ENCODE measurements at places on chromosomes 12 and 14.
A peak's percentile ranks its signal among the peaks of the same experiment; 100 is the strongest.

GRCh38 chr12:91059211-91059610 lies 1.4 kb upstream of the KERA start:
- DNase-seq, result no peak

GRCh38 chr14:32507029-32507984 lies 178.2 kb downstream of the AKAP6 start:
- peak; percentile 86 for DNase-seq

GRCh38 chr14:99632410-99633035 lies 12.4 kb upstream of the HHIPL1 start:
- no peak for DNase-seq

DNA sequence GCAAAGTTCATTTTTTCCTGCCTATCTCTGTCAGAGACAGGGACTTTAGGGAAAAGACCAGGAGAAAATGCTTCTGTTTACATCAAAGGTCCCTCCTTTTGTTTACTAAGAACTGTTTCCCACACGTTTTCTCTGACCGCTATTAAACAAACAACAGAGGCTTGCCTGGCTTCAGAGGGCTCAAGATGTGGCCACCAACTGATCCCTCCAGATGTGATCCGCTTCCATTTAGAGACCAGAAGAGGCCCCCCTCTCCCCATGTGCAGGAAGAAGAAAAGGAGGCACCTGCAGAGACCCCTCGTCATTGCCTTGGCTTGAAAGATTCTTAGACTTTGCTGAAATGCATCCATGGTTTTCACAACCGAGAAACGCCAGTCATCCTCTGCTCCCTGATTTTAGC lies 217.9 kb upstream of the PWP1 start:
- no peak for DNase-seq

DNA sequence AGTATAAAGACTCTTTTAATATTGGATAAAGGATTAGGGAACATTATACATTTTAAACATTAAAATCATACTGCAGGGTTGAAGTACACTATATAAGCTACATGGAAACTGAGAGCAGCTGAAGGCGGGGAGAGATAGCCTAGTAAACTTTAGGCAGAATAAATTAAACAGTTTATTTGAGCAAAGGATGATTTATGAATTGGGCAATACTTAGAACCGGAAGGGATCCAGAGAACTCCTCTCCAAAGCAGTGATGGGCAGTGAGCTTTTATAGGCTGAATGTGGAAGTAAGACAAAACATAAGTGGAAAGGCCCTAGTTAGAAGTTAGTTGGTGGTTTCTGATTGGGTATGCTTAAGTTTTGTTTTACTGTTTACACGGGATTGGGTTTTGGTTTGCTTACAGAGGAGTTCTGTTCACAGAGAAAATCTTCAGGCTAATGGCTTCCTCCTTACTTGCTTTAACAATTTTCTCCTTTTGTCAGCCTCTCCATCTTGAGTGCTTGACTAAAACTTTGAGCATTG lies 18.9 kb downstream of the LEMD3 start:
- DNase-seq, result no peak

- peak; percentile 17 for DNase-seq
These were observed 46.7 kb downstream of the BHLHE41 start for GRCh38 chr12:26077915-26078702.

GRCh38 chr12:1262011-1262410 lies 271.0 kb downstream of the ERC1 start:
- DNase-seq, result no peak

DNA sequence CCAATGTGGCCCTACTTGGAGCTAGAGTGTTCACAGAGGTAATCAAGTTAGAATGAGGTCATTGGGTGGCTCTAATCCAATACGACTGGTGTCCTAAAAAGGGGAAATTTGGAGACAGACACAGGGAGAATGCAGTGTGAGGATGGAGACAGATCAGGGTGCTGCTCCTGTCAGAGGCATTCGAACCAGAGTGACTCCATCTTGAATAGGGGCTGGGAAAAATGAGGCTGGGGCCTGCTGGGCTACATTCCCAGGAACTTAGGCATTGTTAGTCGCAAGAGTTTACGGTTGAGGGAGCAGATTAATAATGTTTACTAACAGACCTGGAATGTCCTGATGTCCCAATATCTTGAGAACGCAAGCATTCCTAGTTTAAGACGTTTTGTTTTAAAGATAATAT lies 20.2 kb downstream of the TNFAIP2 start:
- DNase-seq, result peak; percentile 41

DNA sequence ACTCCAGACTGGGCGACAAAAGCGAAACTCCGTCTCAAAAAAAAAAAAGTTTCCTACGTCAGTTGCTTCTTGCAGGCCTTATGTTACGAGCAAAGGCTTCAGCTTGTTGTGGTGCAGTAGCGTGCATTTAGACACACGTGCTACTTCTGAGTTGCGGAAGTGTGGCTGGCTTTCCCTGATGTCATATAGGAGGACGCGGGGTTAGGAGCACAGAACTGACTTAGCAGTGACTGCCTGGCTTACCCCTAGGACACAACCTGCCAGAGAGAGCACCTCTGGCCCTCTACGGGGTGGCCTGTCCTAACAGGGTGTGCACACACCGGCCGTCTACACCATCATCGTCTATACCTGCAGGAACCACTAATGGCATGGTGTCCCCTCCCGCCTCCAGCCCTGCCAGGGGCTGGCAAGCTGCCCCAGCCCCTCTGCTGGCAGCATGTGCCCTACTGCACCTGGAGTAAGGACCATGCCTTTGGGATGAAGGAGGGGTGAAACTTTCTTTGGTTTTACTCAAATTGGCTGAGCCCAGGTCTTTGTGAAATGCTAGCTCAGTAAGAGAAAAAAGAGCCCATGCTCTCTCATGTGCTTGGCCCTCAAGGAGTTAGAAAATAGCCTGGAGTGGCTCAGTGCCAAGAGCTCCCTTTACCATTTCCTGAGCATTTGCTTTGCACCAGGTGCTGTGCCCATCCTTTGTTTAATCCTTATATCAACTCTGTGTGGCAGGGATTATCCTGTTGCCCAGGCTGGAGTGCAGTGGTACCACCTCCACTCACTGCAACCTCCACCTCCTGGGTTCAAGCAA lies 1.7 kb upstream of the GPR68 start:
- DNase-seq, result no peak

DNA sequence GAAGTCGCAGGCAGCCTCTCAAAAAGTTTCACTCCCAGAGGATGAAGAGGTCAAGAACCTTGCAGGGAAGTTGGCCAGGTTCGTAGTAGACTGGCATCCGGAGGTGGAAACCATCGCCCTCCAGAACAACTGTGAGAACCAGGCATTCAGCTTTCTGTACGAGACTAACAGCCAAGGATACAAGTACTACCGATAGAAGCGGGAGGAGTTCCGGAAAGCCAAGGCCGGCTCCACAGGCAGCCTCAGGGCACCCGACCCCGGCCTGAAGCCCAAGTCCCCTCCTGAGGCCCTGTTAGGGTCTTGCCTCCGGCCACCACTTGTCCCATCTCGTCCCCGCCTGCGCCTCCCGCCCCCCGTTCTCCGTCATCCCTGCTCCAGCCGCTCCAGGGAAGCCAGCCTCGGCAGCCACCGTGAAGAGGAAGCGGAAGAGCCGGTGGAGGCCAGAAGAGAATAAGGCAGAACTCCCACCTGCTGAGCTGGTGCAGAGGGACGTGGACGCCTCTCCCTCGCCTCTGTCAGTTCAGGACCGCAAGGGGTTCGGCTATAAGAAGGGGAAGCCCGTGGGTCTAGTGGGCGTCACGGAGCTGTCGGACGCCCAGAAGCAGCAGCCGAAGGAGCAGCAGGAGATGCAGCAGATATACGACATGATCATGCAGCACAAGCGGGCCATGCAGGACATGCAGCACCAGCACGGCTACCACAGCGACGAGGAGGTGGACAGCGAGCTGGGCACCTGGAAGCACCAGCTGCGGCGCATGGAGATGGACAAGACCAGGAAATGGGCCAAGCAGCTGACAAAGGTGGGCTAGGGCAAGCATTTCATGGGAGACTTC lies 366.8 kb upstream of the ATXN7L3B start:
- DNase-seq, result no peak

- no peak for DNase-seq
These were observed 59.7 kb downstream of the SCFD1 start for GRCh38 chr14:30681752-30682355.

DNA sequence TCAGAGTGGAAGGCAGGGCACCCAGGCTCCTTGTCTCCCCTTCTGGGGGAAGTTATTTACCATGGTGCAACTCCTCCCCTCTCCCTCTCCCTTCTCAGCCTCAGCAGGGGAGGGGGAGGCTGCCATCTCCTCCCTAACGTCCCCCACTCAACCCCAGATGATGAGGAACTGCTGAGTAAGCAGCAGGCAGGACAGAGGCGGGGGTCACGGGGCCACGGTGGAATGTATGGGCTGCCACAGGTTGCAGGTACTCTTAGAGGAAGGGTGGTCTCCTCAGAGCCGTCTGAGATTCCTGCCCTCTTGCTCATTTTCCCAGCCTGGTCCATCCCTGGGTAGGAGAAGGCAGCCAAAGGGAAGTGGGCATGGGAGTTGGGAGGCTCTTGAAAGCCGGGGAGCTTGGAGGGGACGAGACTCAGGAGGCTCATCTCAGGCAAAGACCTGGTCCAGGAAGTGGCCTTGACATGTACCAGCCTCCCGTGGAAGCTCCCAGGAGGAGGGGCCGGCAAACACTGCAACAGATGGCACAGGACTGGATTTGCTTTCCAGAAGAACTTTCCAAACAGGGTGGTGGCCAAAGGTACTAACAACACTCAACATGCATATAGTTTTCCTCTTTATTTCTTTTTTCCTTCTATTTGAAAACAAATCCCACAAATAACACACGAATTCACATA lies 19.0 kb downstream of the RIN3 start:
- no peak for DNase-seq

DNA sequence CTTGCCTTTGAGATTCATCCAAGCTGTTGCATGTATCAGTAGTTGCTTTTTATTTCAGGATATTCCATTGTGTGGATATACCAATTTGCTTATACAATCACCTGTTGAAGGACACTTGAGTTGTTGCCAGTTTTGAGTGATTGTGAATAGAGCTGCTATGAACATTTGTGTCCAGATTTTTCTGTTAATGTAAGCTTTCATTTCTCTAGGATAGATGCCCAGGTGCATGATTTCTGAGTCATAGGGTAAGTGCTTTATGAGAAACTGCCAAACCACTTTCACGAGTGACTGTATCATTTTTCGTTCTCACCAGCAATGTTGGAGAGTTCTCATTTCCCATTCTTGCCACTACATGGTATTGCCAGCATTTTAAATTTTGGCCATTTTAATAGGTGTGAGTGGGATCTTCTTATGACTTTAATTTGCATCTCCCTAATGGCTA lies 434.6 kb upstream of the RGS6 start:
- DNase-seq, result no peak

DNA sequence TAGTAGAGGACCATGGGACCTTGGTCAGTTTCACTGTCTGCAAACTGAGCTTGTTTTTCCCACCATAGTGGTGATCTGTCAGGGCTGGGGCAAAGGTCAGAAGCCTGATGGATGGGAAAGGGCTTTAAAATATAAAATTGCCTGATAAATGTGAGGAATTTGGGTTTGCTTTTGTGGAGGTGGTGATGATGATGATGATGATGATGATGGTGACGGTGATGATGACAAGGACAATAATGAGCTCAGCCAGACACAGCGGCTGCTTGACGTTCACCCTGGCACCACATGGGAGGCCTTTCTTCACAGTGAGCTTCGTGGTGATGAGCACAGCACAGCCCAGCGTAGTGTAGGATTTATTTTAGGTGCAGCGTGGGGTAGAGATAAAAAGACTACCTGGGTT lies 243.7 kb downstream of the SLC41A2 start:
- DNase-seq, result no peak

DNA sequence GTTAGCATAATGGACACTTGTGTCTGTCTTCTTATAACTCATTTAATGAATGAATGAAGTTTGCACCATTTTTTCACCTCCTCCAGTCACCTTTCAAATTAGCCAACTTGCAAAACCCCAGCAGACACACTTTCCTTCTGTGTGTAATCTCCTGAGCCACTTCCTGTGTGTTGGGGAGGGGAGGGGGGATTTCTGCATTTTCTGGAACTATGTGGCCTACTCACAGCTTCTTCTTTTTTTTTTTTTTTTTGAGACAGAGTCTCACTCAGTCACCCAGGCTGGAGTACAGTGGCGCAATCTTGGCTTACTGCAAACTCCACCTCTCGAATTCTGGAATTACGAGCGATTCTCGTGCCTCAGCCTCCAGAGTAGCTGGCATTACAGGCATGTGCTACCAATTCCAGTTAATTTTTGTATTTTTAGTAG lies 4.1 kb upstream of the SERPINA1 start:
- DNase-seq, result no peak
